CD4-positive, alpha-beta T cell treated with Interleukin-15 for 4 hours (primary cell): ENCODE measurements at places on chromosomes 2 and 18.

DNA sequence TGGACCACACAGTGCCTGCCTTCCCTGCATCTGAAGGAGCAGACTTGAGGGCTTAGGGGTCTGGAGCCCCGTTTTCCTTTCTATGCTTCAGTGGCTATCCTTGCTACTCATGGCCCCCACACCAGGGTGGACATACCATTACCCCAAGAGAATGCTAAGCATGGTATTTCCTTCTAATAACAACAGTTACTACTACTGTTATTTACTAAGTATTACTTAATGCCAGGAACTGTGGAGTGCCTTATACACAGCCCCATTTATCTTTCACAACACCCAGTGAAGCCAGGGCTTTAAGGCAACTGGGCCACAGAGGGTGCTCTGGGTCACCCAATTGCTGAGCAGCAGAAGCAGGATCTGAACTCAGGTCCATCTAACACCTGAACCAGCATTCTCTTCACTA, 5.8 kb upstream of the PAX8 start:
- no peak for DNase-seq

DNA sequence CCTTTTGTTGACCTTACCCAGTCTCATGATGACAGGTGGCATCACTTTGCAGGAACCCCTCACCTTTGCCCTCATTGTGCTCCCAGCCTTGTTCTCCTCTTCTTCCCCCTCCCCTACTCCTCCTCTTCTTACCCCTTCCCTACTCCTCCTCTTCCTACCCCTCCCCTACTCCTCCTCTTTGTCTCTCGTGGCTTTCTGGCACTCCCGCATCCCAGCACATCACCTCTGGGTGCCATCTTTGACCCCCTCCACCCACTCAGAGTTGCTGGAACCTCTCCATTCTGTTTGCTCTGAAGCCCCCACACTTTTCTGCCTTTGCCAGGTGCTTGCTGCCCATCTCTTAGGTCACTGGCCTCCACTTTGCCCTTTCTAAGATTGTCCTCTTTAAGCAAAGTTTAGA, 17.1 kb downstream of the UBE2F start:
- DNase-seq: no peak

GRCh38 chr2:63572001-63572400, 16.3 kb downstream of the WDPCP start:
- DNase-seq: no peak

DNA sequence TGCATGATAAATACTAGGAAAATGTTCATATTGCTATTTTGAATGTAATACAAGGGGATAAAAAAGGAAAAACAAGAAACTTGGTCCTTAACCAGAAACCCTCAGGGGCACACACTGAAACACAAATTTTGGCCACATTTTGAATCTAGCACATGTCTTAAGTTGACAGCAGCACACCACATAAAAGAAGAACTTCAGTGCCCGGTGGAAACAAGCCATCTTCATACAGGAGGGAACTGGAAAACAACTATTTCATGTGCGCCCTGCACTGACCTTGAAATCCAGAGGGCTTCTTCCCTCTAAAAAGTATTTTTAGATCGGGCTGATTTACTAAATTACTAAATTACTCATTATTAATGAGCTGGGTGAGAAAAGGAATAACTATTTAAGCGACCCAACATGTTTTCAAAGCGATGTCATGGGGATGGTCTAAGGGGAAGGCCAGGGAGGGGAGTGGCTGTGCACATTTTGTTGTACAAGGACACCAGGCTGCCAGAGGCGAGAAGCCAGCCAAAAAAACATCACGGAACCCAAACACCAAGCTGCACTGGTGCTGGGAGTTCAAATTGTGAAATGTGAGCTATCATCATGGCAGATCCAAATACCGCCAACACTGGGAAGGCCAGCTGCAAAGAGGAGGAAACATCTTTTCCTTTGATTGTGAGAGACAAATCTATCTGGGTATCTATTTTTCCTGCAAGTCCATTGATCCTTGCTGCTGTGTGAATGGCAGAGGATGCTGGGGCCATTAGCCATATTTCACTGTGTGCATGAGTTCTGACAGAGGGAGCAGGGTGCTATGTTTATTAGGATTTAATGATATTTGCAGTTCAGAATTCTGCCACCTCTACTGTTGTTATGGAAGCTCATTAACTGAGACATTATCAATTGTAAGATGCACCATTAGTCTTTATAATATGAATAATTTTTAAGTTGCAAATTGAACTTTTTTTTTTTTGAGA, 150.7 kb upstream of the LMAN1 start:
- no peak for DNase-seq

DNA sequence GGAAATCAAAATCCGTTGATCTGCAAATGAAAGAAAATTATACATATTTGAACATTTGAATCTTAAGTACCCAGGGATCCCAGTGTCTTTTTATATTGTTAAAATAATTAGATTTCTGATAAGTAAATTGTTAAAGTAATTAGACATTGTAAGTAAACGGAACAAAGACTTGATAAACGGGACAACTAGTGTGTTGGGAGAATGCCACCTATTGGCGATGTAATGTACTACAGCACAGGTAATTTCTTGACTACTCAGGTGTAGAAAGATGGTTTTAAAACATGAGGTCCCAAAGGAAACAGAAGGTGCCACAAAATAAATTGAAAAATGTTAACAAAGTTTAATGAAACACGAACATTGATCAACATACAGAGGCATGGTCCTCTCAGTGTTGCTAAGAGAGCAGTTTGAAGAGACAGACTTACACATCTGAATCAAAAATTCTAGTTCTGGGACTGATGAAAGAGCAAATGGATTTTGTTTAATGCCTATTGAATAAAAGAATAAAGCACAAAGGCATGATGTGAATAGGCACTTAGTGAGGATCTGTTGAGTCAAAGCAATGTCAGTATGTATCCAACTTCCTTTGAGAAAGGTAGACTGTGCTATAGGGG, 103.4 kb upstream of the RASGRP3 start:
- peak; percentile 51 for DNase-seq

DNA sequence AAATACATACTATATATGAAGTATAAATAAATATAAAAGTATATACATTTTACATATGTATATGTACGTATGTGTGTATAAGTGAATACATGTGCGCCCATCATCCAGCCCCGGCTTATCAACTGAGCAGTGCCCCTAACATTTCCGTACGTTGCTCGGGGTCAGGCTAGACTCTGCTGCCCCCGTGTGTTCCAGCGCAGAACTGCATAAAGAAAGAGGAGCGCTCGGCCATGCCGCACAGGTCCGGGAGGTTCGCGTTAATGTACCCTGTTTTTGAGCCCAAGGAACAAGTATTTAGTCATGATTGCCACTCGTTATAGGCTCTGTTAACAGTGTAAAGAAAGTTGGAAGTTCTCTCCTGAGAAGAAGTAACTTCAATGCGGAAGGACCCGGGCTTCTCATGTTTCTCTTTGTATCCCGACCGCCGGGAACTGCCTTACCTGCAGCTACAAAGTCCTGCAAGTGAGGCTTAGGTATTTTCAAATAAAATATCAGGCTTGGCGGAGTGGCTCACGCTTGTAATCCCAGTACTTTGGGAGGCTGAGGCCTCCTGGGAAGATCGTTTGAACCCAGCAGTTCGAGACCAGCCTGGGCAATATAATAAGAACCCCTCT, 55.7 kb downstream of the CD8B2 start:
- DNase-seq: peak; percentile 72

DNA sequence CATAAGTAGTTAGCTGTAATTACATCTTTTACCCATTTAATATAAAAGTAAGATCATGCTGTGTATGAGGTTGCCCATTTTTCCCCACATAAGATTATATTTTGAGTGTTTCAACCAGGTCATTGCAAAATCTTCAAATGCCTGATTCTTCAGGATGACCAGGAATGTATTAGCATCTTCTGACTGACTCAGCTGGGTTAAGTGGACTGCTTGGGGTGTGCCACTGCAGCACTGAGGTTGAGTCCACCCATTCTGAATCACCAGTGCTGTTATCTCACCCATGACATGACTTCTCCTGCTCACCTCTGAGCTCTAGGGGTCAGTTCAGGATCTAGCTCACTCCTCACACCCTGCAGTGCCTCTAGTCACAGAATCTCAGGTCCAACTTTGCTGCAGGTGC, 576.7 kb upstream of the ZEB2 start:
- DNase-seq: no peak

- DNase-seq: no peak
These were observed 1.7 kb downstream of the OBSL1 start for GRCh38 chr2:219569635-219570034.

- no peak for DNase-seq
These were observed 205.5 kb upstream of the REV1 start for GRCh38 chr2:99695130-99695943.

DNA sequence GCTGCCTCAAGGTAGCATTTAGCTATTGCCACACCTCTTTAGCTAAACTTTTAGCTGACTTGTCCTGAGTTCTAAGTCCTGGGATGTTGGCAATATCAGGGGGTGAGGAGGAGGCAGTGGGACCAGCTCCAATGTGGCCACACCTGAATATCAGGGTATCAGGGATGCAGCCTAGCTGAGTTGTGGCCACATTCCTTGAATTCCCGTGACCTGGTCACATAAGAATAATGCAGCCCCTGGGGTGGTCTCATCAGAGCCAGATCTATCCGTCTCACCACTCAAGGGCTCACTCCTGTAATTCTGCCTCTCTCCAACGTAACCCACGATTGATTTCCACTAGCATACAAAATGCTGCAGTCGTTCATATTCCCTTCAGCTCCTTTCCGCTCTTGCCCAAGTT, 11.6 kb upstream of the TAF1B start:
- no peak for DNase-seq

- no peak for DNase-seq
These were observed 65.9 kb upstream of the STPG4 start for GRCh38 chr2:47221039-47221438.

DNA sequence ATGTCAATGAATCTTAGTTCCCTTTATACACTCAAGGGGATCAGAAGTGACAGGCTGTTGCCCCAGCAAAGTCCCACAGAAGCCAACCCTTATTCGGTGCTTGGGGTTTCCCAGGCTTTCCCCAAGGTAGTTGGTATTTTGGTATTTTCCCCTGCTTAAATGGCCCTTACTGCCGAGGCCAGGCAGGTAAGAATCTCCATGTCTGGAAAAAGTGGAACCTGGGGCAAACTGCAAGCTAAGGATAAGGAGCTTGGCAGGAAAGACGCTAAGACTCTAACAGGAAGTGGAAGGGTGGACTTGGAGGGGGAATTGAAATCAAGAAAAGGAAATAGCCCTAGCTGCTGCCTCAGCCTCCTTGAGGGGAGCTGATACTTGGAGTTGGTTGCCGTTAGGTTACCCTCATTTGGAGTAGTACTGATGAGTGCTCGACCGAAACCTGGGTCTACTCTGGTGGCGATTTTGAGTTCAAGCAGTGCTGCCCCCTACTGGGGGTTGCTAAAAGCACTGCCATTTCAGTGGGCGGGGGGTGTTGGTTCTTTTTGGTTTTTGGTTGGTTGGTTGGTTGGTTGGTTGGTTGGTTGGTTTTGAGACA, 3.3 kb upstream of the GPBAR1 start:
- DNase-seq: peak; percentile 73

- DNase-seq: no peak
These were observed 462.2 kb downstream of the SETBP1 start for GRCh38 chr18:45142868-45143267.

GRCh38 chr2:23596316-23596885, 211.4 kb downstream of the KLHL29 start:
- DNase-seq: no peak

- peak; percentile 15 for DNase-seq
These were observed 38.9 kb downstream of the CTAGE1 start for GRCh38 chr18:22378672-22379282.
